ENCODE measurements at places on chromosomes 2 and 18. TPM values are rescaled to one million over a fixed set of nuclear protein-coding genes. Genes with fewer than 3 reads are reported as not detected.

Gene QPCT
- 17.7 TPM for total RNA-seq

Gene ZSWIM2
- not detected for total RNA-seq

Gene CD8B
- total RNA-seq = not detected

Gene M1AP
- 5.5 TPM for total RNA-seq

Gene C2orf81
- total RNA-seq = 7.6 TPM

Gene PLB1
- 0.77 TPM for total RNA-seq

Gene RAB3GAP1
- 29.6 TPM for total RNA-seq

Gene PTPRN
- total RNA-seq = 1.1 TPM

Gene RBMS1
- total RNA-seq = 62.0 TPM

Gene ITPRIPL1
- 7.7 TPM for total RNA-seq

Gene CD207
- total RNA-seq = not detected

Gene NRP2
- total RNA-seq = 313 TPM

Gene ECEL1
- 4.6 TPM for total RNA-seq

Gene CYP27A1
- total RNA-seq = 24.7 TPM

Gene HNMT
- 8.4 TPM for total RNA-seq

Gene ONECUT2
- 1.9 TPM for total RNA-seq

Gene GALR1
- not detected for total RNA-seq

Gene DDX1
- 120 TPM for total RNA-seq

Gene ANO7
- total RNA-seq = 8.1 TPM

Gene ST6GAL2
- total RNA-seq = 15.6 TPM

Gene FSIP2
- total RNA-seq = 8.4 TPM

Gene SLC38A11
- total RNA-seq = not detected

Gene SCYGR2
- total RNA-seq = not detected

Gene GAD1
- 20.8 TPM for total RNA-seq

Gene CPLX4
- total RNA-seq = not detected

Gene TWIST2
- 1.9 TPM for total RNA-seq

Gene AOX1
- total RNA-seq = 15.5 TPM

Gene TUBA3E
- total RNA-seq = not detected

Gene TMSB10
- total RNA-seq = 3,318 TPM

Gene TRIM43
- total RNA-seq = not detected

Gene CNGA3
- not detected for total RNA-seq

Gene CCDC85A
- 0.86 TPM for total RNA-seq

Gene SYT4
- total RNA-seq = 0.53 TPM

Gene KCNK3
- total RNA-seq = not detected

Gene OTX1
- 14.8 TPM for total RNA-seq

Gene UPP2
- total RNA-seq = not detected

Gene TANK
- total RNA-seq = 22.4 TPM

Gene HMSD
- total RNA-seq = 5.5 TPM
